Activated naive CD8-positive, alpha-beta T cell treated with anti-CD3 and anti-CD28 coated beads, Interleukin-2, amount 50 U/mL, for 16 hours (primary cell): ENCODE measurements at places on chromosomes 6 and 20.

DNA sequence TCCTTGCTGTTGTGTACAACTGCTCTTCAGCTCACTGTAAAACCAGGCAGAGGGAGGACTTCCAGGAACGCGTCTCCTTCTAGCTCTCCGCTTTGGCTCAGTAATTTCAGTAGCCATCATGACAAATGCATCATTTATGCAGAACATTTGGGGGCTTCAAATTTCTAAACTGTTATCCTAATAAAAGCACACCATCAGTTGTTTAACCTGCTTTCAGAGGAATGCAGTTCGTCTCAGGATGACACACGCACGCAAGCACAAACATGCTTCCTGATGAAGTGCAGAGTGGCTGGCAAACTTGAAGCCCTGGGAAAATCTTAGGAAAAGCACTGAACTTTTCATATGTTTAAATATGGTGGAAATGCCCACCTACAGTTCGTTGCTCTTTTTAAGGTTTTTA, 24.4 kb downstream of the SLC22A23 start:
- no peak for DNase-seq

GRCh38 chr6:5361396-5361795, 100.1 kb downstream of the FARS2 start:
- no peak for DNase-seq

DNA sequence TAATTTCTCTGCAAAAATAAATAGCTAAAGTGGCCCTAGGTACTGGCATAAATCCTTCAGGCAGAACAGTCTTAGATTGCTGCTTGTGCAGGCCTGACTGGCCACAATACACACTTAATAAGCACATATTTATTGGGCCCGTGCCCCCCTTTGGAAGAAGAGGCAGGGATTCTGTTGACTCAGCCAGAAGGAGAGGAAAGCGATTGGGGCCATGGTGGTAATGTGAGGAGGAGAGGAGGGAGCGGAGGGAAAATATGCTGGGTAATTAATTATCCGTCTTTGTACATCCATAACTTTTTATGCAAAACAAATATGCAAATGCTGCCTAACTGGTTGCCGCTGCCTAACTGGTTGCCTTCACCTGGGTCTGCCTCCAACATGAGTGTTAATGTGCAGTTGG, 36.2 kb downstream of the CD40 start:
- no peak for DNase-seq

- no peak for DNase-seq
Observed at GRCh38 chr20:8693709-8694108, 375.2 kb upstream of the PLCB4 start.

DNA sequence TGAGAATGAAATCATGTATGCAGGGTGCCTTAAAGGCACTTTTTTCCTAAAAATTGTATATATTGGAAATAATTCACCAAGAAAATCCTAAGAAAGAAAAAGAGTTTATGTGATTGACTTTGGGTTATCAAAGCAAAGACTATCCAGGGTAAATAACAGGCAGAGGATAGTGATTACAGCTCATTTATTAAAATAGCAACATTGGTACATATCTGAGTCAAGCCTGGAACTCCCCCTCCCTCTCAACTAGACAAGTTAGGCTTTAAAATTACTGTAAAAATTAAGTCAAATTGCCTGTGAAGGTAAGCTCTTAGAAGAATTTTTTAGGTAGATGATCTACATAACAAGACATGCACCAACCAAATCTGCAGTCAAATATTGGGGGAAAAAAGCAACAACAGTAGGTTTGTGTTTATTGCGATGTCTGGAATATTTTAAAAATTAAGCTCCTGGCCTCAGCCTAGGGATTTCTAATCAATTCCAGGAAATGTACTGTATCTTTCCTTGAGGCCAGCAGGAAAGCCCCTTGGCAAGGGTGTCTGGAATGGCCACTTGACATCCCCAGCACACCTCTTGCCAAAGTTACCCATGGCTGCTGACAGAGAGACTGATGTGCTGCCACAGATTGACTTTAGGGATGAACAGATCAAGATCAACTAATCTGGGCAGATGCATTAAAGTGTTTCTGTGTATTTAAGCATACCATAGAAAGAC, 31.2 kb upstream of the HBS1L start:
- no peak for DNase-seq

DNA sequence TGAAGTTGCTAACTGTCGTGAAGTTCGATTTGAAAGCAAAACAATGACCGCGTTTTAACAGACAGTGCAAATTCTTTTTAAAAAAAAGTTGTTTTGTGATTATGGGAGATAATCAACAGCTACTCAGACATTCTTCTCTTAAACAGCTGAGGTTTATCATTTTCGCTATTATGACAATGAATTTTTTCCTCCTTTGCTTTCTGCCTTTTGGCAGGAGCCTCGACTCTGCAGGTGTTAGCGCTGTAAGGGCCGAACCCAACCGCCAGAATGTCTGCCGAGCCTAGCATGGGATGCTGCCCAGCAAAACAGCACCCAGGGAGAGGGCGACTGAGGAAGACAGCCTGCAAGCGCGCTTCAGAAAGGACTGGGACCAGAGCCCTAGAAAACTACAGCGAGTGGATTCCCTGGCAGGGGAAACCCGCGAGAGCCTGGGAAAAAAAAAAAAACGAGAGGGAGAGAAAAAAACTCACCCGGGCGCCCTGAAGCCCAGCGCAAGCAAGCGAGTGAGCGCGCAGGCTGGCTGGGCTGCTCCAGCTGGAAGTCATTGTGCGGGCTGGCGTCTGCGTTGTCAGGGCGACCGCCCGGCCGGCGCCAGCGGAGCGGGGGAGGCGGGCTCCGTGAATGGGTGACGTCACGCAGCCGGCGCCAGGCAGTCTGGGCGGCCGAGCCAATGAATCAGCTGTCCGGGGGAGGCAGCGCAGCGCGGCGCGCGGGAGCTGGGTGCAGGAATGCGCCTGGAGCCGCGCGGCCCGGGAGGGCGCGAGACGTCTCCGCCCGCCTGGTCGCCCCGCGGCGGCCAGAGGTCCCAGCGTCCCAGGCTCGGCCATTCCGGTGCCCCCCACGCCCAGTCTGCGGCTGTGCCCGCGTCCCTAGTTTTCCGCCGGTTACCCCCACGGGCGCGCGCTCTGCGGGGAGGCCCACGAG, 32.7 kb upstream of the ID4 start:
- no peak for DNase-seq

DNA sequence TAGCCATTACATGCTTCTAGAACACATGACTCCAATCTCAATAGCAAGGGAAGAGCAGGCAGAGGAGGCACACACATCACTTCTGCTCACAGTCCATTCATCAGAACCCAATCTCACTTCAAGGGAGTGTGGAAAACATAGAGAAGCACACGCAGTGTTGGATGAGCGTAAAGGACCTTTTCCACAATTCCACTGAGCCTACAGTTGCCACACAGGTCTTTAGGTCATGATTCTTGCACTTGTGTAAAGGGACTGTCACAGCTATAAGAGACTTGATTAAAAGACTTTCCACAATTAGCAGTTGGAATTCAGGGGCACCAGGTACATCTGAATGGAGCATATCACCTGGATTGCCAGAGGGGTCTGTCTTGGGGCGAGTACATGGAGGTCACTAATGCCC, 86.2 kb downstream of the TBC1D7 start:
- DNase-seq = no peak
